Activated naive CD4-positive, alpha-beta T cell treated with Interleukin-2 at 50 U/mL for 16 hours (primary cell): ENCODE measurements at places on chromosomes 5 and 9.

- DNase-seq, result no peak
Measured at GRCh38 chr9:38443597-38443996, 19.3 kb upstream of the IGFBPL1 start.

DNA sequence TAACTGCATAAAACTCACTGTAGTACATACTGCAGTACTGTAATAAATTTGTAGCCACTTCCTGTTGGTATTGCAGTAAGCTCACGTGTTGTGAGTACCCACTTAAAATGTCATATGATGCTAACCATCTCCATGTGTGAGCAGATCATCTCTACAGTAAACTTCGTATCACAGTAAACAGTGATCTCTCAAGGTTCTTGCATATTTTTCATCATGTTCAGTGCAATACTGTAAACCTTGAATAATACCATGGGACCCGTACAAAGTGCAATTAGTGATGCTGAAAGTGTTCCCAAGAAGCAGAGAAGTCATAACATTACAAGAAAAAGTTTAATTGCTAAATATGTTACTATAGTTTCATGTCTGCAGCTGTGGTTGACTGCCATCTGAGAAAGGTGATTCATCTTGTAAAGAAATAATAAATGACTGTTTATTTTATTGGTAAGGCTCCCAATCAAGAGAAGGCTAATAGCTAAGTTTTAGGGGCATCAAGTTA, 253.8 kb upstream of the POU5F2 start:
- DNase-seq, result no peak

GRCh38 chr9:131092548-131093440, 3.5 kb upstream of the AIF1L start:
- no peak for DNase-seq

DNA sequence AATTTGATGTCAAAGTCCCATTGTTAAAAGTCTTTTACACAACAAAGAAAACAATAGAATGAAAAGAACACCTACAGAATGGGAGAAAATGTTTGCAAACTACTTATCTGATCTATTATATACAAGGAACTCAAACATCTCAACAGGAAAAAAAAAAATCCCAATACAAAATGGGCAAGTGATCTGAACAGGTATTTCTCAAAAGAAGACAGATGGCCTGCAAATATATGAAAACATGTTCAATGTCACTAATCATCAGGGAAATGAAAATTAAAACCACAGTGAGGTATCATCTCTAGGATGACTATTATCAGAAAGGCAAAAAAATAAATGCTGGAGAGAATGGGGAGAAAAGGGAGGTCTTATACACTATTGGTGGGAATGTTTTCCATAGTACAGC, 301.8 kb downstream of the ARHGAP26 start:
- no peak for DNase-seq

DNA sequence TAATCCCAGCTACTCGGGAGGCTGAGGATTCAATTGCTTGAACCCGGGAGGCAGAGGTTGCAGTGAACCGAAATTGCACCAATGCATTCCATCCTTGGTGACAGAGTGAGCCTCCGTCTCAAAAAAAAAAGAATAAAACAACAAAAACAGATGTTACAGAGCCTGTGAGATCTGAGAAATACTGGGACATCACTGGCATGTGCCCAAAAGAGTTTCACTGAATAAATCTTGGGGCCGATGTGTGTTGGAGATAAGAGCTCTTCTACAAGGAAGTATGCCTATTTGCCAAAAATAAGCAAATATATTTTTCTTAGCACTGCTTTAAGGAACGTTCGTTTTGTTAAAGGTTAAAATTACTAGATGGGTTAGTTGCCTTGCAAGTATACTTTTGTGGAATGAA, 55.1 kb downstream of the KIAA1958 start:
- DNase-seq, result no peak

DNA sequence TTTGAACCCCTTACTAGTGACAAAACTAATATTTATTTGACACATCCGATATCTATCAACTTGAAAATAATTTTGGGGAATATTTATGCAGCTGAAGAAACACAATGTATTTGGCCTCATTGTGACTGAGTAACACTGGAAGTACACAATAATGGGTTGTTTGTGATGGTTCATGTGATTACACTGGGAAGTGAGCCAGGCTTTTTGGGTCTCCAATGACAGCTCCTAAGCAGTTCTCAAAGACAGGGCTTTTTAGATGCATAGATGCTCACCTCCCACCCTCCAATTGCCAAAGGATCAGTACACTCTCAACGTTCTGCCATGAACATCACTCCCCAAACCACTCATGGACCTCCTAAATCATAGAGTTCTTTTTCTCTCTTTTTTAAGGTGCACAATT, 170.0 kb downstream of the SLC24A2 start:
- no peak for DNase-seq

- no peak for DNase-seq
Measured at GRCh38 chr5:159290741-159291140, 27.7 kb downstream of the UBLCP1 start.

GRCh38 chr5:178143901-178144300, 9.8 kb downstream of the NHP2 start:
- no peak for DNase-seq

DNA sequence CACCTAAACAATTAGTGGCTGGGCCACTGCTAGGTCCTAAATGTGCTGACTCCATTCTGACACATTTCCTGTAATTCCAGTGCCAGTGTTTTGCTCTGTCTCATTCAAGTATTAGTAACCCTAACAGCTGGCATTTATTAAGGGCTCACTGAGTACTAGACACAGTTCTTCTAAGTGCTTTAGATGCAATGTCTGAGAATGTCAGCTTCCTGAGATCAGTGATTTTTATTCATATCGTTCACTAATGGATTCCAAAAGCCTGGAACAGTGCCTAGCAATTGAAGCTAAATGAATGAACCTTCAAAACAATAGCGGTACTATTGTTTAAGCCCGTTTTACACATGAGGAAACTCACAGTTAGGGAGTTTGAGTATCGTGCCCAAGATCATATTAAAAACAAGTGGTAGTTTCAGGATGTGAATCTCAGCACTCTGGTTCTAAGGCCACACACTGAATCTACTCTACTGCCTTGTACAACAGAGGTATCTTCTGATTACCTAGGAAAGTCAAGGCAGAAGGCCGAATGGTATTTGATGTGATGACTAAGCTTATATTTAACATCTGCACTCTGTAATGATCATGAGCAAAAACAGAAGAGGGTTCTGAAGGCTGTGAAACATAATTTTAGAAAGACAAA, 304.0 kb downstream of the PJA2 start:
- DNase-seq, result no peak

GRCh38 chr9:20394969-20395368, 227.3 kb downstream of the MLLT3 start:
- no peak for DNase-seq

- no peak for DNase-seq
Measured at GRCh38 chr9:108691614-108692013, 164.2 kb downstream of the ACTL7B start.

DNA sequence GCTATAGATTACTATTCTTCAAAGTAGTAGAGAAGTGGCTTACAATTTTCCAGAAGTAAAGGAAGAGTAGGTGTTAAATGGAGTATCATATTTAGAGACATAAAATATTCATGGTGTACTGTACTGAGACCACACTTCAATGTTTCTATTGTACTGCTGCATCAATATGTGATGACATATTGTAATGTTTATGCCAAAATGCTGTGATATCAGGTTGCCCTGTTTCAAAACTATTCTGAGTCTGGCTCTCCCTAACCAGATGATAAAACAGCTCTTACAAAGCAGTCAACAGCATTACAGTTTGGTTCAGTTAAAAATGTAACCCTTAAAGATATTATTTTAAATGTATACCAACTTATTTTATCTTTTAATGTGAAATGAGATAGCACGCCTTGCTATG, 30.8 kb upstream of the ACOT12 start:
- no peak for DNase-seq

DNA sequence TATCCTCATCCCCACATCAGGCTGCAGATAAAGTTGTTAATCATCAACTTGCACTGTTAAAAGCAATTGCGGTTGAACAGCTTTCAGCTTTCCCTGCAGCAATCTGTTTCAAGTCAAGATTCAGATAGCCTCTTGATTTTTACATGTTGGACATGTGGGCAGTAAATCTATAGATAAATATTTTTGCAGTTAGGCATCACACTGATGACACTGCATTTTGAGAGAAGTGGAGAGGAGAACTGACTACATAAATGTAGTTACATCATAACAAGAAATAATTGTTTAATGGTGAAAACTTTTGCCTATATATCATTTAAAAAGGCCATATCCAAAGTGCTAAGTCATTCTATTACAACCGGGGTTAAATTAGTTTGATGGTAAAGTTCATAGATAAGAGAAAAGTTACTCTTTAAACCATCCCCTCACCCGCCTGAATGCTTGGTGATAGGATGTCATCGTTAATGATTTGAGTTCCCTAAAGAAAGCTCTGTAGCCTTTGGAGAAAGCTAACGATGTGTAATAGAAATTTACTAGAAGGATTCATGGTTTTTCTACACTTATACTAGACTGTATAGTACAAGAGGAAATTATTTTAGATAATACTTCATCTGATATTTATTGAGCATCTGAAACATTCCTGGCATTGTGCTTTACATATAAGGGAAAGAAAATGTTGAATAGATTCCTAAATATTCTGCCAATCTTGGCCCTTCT, 30.8 kb upstream of the ALDH1A1 start:
- DNase-seq, result no peak

DNA sequence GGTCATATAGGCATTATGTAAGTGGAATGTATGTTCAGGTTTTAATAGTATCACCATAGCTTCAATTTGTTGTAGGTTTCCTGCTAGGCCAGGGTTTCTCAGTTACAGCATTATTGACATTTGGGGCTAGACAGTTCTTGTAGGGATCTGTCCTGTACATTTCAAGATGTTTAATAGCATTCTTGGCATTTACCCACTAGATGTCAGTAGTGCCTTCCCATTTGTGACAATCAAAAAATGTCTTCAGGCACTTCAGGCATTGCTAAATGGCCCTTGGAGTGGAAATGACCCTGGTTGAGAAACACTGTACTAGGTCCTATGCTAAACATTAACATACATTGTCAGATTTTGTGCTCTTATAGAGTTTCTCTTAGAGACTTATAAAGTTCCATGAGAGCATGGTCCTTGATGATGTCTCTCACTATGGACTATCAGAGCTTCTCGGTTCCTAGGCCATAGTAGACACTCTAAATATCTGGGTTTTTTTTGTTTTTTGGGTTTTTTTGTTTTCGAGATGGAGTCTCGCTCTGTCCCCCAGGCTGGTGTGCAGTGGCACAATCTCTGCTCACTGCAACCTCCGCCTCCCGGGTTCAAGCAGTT, 1.4 kb downstream of the KIF20A start:
- DNase-seq, result no peak

DNA sequence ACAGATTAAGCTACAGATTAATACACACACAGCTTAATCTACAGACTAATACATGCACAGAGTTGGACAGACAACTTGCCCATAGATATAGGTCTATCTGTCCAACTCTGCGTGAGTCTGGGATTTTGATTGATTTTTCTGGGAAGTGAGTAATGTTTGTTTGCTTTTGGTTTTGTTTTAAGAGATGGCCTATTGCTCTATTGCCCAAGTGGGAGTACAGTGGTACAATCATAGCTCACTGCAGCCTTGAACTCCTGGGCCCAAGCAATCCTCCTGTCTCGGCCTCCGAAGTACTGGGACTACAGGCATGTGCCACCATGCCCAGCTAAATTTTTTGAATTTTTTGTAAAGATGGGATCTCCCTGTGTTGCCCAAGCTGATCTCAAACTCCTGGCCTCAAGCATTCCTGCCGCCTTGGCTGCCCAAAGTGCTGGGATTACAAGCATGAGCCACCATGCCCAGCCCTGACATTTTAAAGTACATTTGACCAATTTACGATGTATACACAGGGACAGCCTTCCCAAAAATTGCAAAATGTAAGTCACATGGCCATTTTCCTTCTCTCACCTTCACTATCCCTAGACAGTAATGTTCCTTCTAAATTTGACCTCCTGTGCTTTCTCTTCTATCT, 50.8 kb downstream of the PAPPA start:
- no peak for DNase-seq

DNA sequence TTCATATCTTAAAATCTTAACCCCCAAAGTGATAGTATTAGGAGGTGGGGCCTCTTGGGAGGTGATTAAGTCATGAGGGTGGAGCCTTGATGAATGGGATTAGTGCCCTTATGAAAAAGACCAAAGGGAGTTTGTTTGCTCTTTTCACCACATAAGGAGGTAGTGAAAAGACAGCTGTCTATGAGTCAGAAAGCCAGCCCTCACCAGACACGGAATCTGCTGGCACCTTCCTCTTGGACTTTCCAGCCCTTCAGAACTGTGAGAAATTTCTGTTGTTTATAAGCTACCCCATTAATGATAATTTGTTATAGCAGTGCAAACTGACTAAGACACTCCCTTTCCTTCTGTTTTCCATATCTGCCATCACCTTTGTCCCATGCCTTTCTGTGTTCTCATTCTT, 20.8 kb downstream of the IFNB1 start:
- no peak for DNase-seq

GRCh38 chr9:124940521-124940893, 376 bp downstream of the GOLGA1 start:
- no peak for DNase-seq
